Nucleus accumbens (tissue), 56 donors: ENCODE measurements at places on chromosomes 12 and 14.

- DNase-seq, result no peak
Measured at GRCh38 chr12:104064842-104065427, 604 bp downstream of the HCFC2 start.

DNA sequence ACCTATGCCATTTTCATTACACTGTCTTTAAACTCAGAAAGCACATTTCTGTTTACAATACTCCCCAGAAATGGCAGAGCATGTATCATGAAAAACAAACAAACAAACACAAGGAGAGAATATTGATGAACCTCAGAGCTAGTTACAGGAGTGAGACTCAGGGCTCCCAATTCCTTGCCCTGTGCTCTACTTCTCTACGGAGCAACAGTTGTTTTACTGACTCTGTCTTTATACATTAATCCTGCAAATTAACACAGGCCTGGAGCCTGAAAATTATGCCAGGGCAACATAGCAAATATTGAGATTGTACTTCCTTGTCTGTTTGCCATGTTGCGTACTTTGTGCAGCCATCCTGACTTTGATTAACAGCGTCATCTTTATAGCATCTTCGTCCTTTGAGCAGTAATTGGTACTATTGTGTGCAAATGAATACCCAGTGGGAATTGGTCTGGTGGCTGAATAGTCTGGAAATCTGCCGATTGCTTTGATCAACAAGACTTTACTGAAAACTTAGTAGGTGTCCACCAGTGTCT lies 15.2 kb upstream of the AKAP6 start:
- no peak for DNase-seq

- DNase-seq, result no peak
Measured at GRCh38 chr14:36300337-36300736, 20.1 kb downstream of the MBIP start.

DNA sequence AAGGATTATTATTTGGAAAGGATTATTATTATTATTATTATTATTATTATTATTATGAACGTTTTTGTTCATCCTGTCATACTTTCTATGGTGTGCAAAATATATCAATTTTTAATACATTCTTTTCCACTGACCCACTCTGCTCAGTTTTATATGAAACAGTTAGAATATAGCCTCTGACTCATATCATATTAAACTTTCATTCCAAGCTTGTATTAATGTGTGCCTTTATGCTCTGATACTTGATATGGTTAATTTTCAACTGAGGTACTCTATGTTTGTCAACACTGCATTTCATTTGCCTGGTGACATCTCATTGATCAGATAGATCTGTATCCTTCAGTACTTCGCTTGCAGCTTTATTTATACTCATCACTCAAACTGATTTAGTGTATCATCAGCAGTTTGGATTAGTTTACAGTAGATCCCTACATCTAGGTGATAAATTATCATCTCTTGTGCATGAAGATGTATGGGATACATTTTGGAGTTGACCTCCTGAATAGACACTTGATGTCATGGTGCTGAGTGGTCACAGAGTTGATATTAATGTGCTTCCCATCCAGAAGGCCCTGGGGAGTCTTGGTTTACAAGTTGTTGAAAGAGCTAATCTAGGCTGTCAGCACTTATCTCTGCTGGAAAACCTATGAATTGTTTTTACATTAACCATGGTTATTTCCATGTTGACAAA lies 271.8 kb downstream of the TRHDE start:
- DNase-seq, result no peak

GRCh38 chr14:100761481-100761880 lies 34.8 kb downstream of the DLK1 start:
- no peak for DNase-seq

- DNase-seq, result no peak
Measured at GRCh38 chr14:22565391-22565945, 23.6 kb downstream of the DAD1 start.
